ENCODE measurements at places on chromosomes 3 and 15.

DNA sequence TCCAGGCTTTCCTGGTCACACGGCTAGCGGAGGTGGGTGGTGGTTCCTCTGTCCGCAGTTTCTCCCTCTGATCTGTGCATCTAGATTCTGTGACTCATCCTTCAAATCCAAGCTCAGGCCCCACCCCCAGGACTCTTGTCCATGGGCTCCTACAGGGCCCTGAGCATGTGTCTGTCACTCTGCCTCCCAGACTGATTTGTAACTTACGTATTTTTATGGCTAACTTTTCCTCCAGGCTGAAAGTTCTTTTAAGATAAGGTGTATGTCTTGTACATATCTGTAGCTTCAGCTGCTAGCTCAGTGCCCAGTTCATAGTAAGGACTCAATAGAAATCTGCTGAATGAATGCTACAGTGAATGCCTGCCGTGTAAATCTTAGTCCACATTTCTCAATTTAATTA is 8.0 kb downstream of the ESYT3 start:
- DNase-seq = no peak

- DNase-seq = no peak
Measured at GRCh38 chr15:59280855-59281254, 74.2 kb downstream of the LDHAL6B start.

DNA sequence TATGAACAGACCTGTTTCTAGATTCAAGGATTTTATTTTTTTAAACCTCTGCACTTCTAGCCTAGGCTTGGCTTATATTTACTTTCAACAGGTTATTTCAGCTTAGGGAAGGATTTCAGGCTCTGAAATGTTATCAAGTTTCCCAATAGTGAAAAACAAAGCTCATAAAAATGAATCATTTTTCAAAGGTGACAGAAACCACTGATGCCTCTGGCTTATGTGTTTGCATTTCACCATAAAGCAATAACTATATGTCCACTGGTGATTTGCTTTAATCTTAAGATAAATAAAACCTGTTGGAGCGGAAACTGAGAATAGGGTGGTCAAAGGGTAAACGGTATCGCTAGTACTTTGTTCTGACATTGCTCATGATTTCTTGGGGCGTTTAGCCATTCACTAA is 141.2 kb upstream of the LRIG1 start:
- DNase-seq = no peak

DNA sequence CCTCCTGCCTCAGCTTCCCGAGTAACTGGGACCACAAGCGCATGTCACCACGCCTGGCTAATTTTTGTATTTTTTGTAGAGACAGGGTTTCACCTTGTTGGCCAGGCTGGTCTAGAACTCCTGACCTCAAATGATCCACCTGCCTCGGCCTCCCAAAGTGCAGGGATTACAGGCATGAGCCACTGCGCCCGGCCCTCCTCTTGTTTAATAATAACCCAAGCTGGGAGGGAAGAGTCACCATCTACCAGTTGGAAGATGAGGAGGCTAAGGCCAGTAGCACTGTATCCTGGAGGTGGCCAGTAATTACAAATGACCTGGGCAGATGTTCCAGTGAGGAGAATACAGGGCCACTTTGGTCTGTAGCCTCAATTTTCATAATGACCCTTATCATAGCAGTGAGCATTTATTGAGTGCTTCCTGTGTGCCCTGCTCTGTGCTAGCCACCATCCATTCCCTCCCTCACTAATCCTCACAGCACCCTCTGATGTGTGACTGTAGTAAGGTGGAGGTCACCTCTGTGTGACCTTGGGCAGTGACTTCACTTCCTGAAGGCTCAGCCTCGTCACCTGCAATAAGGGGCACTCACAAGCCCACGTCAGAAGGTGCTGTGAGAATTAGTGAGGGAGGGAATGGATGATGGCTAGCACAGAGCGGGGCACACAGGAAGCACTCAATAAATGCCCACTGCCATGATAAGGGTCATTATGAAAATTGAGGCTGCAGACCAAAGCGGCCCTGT is 64.2 kb downstream of the ABTB1 start:
- no peak for DNase-seq

DNA sequence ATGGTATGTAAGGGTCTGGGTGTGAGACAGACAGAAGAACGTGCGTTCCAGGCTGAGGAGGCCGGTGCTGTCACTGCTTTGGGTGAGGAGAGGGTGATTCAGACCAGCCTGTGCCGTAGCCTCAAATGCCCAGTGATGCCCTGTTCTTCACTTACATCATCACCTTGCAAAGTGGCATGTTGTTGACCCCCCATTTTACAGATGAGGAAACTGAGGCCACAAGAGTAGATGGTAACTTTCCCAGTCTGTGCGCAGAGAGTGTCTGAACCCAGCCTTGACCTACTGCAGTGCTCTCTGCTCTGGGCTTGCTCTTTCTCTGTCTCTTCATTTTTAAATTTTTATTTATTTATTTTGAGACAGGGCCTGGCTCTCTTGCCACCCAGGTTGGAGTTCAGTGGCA is 1.6 kb upstream of the CTSH start:
- DNase-seq = no peak

- no peak for DNase-seq
Measured at GRCh38 chr15:74326746-74327145, 40.7 kb downstream of the CYP11A1 start.
